ENCODE measurements at places on chromosomes 6 and 20.

DNA sequence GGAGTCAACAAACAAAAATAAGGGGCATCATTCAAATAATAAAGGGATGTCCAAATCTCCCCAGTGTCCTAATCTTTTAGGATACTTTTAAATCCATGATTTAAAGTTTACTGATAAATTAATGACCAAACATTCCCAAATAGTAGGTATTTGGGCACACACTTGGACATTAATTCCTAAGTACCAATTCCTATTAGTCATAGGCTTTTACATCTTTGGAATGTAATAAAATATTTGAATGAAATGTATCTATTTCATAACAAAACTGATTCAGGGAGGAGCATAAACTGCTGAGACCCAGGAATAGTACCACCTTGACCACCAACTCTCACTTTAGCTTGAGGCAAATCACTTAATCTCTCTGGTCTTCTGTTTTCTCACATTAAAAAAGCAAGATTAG is 44.3 kb downstream of the VGLL2 start:
- DNase-seq: no peak

DNA sequence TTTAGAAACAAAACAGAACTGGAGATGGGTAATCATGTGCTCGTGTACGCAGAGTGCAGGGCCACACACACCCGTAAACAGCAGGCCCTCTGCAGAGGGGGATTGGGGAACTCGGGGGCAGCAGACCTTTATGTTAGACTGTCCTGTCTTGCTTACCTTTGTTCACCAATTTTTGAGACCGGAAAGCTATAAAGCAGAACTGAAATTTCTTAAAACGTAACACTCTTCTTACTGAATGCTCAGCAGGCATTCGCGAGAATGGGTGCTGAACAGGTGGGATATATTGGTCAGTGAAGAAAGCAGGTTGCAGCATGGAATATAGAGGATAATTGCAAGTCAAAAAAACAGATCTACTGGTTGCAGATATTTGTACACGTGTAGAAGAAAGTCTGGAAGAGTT is 211.1 kb downstream of the BMP7 start:
- no peak for DNase-seq

DNA sequence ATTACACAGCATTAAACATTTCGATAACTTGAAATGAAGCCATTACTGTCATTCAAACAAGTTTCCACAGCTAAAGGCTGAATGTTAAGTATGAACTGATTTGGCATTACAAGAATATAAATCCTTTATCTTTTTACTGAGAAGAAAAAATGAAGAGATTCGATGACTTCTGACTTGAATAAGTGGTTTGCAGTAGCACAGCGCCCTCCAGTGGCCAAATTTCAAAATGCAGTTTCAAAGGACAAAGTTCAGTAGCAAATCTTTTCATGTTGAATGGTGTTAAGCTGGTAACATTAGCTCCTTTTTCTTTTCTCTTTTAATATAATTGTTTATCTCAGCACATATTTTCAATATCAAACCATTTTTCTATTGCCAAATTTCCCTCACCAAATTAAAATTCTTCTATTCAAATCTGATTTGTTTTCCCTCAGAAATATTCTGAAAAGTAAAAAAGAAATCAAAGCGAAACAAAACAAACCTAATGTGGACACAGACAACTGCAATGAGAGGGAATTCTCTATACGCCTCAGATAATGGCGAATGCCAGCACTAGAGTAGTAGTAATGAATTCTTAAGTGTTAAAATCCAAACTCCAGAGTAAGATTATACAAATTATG is 145.7 kb downstream of the BTBD9 start:
- peak; percentile 56 for DNase-seq

- DNase-seq: no peak
Observed at GRCh38 chr6:149212892-149213801, 104.4 kb upstream of the TAB2 start.

DNA sequence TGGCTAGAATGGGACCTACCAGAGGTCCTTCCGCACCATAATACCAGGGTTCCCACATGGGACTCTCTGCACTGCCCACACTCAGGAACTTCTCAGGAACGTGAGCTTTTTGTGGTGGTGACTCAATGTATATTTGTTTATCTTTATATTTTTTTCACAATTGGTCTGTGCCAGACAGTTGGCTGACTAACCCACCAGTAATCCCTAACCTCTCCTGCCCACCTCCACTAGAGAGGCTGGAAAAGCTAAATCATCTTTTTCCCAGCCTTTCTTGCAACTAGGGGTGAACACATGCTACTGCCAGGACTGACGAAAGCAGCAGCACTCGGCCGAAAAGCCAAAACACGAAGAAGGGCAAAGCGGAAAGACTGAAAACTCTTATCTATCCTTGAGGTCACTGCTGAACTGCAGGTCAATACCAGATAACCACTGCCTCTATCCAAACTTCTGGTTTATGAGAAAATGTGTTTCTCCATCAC is 112.9 kb downstream of the TRERF1 start:
- DNase-seq: no peak

DNA sequence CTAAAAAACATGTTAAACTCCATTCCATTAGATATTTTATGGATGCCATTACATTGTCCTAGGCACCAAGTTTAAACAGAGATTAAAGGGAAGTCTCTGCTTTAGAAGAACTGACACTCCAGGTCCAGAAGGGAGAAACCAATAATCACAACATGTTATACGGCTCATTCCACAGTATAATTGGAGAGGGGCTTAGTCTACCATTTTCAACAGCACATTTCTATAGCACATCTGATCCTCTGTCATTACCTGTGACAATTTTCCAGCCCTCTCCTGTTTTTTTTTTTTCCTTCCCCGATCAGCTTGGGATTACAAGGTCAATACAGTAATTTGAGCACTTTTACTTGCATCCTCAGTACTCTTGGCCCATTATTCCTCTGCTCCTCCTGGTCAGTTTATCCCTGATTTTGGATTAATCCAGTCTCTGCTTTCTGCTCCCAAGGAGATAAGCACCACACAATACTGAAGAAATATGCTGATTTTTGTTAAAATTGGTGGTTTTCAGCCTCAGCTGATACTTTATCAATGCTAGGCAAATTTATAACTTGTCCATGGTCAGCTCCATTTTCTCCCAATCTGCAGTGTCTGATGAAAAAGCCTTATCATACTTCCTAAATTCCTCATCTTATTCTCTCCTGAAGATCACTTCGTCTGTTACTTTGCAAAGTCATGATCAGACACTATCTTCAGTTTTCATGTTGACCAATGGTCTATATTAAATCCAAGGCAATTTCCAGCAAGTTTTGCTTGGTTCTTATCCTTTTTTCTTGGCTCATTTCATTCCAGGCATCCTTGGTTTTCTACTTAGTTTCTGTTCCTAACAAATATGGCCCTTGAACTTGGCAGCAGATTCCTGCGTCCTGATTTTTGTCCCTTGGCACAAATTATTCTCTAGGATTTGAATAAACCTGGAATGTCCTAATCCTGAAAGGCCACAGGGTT is 30.8 kb upstream of the SYNCRIP start:
- no peak for DNase-seq

GRCh38 chr6:89724981-89725380 is 86.4 kb upstream of the LYRM2 start:
- DNase-seq: no peak
